Substantia nigra (tissue), 51 donors: ENCODE measurements at places on chromosomes 6 and 20.
A peak's percentile ranks its signal among the peaks of the same experiment; 100 is the strongest.

- no peak for DNase-seq
Observed at GRCh38 chr6:51045548-51045947, 226.9 kb downstream of the TFAP2B start.

- no peak for DNase-seq
Observed at GRCh38 chr6:144447472-144447871, 162.3 kb downstream of the UTRN start.

- no peak for DNase-seq
Observed at GRCh38 chr6:20325641-20326421, 75.8 kb upstream of the E2F3 start.

GRCh38 chr6:118523216-118523615 is 24.9 kb upstream of the PLN start:
- DNase-seq, result no peak

DNA sequence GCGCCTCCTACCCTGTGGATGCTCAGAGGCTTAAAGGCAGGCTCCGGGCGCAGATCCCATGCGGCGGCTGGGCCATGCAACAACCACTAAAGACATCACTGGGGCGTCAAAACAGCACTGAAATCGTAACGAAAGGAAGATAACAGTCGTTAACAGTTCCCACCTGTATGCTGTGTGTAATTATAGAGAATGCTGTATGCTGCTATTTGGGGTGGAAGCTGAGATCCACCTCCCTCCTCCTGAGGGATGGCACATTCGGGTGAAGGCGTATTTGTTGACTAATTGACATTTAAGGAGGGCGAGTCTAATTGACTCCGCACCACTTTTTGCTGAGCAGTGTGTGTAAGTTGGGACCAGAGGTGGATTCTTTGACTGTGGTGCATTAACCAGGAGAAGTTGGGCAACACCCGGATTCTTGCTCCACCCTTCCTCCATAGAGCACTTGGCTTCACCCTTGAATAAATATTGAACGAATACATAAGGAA is 687 bp downstream of the SLC35A1 start:
- no peak for DNase-seq

- no peak for DNase-seq
Observed at GRCh38 chr20:1121429-1121828, 3.0 kb downstream of the PSMF1 start.

DNA sequence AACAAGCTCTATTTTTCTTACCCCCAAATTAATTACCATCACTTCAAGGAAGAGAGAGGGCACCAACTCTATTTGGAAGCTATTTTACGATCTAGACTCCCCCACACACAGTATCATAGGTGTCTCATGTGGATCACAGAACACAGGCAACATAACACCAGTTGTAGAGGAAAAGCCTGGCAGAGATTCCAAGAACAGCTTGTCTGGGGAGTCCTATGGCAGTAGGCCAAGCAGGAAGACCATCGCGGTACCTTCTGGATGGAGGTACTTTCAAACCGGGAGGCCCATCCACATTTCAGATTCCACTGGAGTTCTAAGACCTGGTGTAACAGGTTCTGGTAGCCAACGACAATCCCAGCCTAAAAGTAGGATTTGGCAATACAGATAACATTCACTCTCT is 37.6 kb upstream of the SPDEF start:
- no peak for DNase-seq

- DNase-seq, result no peak
Observed at GRCh38 chr6:139231206-139231605, 60.6 kb downstream of the TXLNB start.

- DNase-seq, result peak; percentile 69
Observed at GRCh38 chr6:157823001-157823527, at the start of gene SNX9. TSS of gene SNX9 (plus strand) at chr6:157823246. CDS start at chr6:157823435, 189 bp downstream.

GRCh38 chr6:151199991-151200390 is 39.8 kb upstream of the AKAP12 start:
- DNase-seq, result no peak

DNA sequence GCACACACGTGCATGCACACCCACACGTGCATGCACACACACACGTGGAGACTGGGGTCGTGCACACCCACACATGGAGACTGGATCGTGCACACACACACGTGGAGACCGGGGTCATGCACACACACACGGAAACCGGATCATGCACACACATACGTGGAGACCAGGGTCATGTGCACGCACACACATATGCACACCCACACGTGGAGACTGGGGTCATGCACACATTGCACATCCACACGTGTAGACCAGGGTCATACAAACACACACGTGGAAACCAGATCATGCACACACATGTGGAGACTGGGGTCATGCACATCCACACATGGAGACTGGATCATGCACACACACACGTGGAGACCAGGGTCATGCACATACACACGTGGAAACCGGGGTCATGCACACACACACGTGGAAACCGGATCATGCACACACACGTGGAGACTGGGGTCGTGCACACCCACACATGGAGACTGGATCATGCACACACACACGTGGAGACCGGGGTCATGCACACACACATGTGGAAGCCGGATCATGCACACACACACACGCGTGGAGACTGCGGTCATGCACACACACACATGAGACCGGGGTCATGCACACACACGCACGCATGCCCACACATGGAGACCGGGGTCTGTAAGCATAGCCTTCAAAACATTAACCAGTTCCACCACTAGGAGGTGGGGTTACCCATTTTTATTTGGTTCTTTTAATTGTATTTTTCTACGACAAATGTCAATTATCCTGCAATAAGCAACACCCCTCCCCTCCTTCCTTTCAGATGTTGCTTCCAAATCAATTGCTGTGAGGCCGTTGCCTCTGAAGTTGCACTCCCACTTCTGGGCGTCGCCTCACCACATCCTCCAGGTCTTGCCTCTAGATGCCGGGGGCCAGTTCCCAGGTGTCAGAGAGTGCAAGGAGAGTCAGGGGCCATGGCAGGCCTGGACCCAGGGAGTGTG is 95.8 kb downstream of the TMEM242 start:
- DNase-seq, result no peak

DNA sequence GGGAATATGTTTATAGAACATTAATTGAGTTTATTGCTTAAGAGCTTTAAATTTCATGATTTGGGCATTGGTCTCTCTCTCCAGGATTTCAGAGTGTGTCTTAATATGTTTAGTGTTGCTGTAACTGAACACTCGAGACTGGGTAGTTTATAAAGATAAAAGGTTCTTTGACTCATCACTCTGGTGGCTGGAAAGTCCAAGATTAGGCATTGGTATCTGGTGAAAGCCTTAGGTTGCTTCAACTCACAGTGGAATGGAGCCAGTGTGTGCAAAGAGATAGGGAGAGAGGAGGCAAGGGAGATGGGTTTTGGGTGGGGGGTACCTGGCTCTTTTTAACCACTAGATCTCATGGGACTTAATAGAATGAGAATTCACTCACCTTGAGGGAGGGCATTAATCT is 35.6 kb upstream of the DTNBP1 start:
- no peak for DNase-seq

DNA sequence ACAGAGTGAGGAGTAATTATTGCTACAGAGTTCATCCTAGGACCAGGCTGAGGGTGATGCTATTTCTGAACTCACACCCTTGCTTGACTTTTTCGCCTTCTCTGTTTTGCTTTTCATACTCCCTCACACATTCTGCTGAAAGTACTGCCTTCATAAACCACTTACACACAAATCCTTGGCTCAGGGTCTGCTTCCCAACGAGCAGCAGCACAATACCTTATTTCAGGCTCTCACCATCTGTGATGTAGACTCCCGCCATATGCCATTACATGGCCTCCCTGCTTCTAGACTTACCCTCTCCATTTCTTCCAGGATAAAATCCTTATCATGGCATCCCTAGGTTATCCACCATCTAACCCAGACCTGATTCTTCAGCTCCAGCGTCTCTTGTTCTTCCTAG is 321.3 kb upstream of the SPTLC3 start:
- DNase-seq, result no peak

GRCh38 chr6:49905296-49905695 is 39.0 kb upstream of the CRISP1 start:
- DNase-seq, result no peak

DNA sequence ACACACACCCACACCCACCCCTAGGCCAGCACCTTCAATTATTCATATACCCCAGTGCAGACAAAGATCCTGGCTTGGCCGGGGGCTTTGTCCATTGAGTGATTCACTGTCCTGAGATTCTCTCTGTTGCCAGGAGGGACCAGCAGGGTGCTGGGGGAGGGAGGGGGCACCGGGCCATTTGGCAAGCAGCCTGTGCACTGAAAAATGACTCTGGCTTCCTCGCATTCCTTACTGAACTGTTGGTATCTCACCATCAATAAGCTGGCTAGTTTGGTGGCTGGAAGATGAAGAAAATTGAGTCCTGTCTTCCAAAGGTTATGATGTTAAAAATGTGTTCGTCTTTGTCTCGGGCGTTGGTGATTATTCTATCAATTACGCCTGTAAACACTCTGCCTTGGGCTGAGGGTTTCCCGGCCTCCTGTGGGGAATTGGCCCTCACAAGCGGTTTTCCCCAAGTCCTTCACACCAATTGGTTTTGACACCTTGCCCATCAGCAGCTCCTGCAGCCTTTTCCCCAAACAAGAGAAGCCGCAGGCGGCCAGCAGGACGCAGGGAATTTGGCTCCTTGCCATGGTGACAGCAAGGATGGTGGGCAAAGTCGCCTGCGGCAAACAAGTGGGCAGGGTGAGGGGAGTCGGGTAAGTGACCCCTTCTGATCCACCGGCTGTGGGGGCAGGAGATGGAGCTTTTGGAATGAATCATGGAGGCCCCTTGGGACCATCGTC is 4.9 kb downstream of the VSTM2L start:
- no peak for DNase-seq

DNA sequence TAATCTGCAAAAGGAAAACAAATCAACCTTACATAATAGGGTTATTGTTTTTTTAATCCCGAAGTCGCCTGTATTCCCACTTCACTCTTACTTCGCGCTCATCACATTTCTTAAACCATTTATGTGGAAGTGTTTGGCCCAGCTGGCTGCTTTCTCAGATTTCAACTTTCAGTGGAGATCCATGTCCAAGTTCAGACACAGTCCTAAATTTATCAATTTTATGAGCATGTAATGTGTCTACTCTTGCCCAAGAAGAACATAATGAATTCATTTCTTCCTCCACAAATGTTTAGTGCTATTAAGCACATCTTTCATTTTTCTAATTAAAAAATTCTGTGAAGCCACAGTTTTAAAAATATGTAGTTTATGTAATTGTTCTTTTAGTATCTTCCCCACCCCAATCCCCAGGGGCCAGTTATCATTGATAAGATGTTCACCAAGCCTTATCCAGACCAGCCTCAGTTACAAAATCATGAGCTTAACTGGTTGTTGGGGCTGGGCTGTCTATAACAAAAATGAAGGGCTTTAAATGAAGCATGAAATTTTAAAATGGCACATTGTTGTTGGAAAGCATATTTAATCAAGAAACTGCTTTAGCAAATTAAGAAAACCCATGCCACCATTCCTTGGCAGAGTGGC is 151.7 kb downstream of the UST start:
- DNase-seq, result no peak

DNA sequence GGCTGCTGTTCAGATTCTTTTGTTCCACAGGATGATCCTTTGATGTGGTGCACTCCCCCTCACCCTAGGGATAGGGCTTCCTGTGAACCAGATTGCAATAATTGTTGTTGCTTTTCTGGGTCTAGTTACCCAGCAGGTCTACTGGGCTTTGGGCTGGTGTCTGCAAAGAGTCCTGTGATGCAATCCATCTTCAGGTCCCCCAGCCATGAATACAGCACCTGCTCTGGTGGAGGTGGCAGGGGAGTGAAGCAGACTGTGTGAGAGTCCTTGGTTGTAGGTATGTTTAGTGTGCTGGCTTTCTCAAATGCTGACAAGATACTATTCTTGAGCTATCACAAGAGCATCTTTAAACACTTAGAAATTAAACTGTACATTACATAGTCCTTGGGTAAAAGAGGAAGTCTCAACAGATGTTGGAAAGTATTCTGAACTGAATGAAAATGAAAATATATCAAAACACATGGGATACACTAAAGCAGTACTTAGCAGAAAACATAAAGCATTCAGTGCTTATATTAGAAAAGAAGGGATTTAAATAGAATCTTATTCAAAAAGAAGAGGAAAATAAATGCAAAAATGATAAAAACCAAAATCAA is 49.1 kb upstream of the CCR6 start:
- DNase-seq, result no peak

DNA sequence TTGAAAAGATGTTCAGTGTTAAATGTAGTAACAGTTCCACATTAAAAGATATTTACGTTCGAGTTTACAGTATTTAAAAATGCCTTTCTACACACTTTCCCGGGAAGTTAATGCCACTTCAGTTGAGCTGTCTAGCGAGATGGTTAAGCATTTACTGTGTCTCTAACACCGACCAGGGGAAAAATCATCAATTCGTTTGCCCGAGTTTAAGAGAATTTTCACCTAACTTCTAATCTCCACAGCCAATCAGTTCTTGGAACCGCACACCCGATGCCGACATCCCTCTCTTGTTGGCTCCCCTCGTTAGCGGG is 58.2 kb downstream of the FAM217A start:
- DNase-seq, result no peak

DNA sequence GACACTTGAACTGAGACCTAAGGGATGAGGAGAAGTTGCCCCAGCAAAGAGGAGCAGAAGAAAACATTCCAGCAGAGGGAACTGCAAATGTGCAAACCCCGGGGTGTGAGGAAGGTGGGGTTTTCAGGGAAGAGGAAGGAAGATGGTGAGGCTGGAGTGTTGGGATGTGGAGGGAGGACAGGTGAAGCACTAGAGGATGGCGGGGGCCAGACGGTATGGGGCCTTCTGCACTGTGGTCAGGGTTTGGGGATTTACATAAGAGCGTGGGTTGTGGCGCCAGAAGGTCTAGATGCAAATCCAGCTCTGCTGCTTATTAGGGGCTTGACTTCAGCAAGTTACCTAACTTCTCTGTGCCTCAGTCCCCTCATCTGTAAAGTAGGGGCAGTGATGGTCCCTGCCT is 16.0 kb downstream of the DLGAP4 start:
- DNase-seq, result no peak

DNA sequence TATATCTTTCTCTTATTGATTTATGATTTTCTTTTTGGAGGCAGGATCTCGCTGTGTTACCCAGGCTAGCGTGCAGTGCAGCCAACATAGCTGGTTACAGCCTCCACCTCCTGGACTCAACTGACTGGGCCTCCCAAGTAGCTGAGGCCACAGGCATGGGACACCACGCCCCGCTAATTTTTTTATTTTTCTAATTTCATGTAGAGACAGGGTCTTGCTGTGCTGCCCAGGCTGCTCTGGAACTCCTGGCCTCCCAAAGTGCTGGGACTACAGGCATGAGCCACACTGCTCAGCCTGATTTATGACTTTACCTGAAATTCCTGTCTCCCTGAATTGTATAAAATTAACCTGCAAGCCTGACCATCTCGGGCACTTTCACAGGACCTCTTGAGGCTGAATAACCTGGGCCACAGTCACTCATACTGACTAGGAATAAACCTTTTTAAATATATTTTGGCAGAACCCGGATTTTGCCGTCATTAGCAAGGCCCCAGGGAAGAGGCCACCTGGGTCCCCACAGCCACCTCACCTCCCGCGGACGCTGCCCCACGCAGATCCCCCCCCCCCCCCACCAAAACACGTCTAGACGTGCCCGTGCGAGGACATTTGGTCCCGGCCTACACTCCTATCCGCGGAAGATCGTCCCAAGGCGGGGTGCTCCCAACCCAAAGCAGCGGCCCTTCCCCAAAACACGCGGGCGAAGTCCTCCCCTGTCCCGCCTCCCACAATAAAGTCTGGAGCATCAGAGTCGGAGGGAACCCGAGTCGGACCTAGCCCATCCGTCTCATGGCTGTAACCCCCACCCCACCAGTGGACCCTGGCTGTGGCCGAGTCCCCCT is 902 bp downstream of the ZNF337 start:
- DNase-seq, result no peak

GRCh38 chr6:45923831-45924391 is 91.7 kb downstream of the CLIC5 start:
- DNase-seq, result no peak

- DNase-seq, result no peak
Observed at GRCh38 chr6:87698547-87699006, 3.5 kb downstream of the AKIRIN2 start.
